ENCODE measurements at places on chromosomes 3 and 15.

- no peak for DNase-seq
Measured at GRCh38 chr3:65889707-65890099, 149.0 kb downstream of the MAGI1 start.

- no peak for DNase-seq
Measured at GRCh38 chr3:160478338-160478737, 28.8 kb upstream of the TRIM59 start.

DNA sequence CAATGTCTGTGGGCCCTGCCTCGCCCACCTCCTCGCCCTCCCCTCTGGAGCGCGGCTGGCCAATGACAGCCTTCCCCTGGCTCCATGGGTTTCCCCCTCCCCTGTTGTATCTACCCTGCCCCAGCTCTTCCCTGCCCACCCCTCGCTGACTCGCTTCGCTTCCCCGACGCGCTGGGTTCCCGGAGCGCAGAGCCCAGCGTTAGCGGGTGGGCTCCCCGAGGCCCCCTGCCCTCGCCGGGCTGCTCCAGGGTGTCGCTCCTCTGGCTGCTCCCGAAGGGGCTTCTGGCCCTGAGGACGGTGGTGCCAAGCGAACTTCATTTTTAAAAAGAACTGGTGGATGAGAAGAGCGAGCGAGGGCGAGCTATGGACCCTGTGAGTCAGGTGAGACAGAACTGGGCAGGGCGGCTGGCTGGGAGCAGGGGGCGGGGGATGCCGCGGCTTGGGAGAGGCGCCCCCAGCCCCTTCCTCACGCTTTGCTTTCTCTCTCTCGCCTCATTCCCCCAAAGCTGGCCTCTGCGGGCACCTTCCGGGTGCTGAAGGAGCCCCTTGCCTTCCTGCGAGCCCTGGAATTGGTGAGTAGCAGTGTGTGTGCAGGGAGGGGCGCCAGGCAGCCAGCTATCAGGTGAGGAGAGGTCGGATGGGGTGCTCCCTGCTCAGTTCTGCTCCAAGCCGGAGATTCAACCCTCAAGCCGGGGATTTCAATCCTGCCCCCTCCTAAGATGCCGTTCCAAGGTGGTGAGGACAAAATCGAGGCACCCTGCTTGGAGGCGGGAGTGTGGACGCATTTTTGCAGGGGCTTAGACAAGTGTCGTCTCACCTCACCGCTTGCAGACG, at the start of gene SYNPR:
TSS of gene SYNPR (plus strand) at position 138 of the 834 bp plus-strand sequence.
- DNase-seq, result no peak

GRCh38 chr3:15348246-15348645, 15.9 kb upstream of the SH3BP5 start:
- no peak for DNase-seq

- no peak for DNase-seq
Measured at GRCh38 chr3:45499529-45499928, 95.0 kb upstream of the LIMD1 start.

- DNase-seq, result no peak
Measured at GRCh38 chr15:83561661-83562060, 92.3 kb upstream of the ADAMTSL3 start.

GRCh38 chr3:157354254-157354653, 82.4 kb upstream of the PTX3 start:
- no peak for DNase-seq

- no peak for DNase-seq
Measured at GRCh38 chr15:85840802-85841152, 46.1 kb upstream of the KLHL25 start.

DNA sequence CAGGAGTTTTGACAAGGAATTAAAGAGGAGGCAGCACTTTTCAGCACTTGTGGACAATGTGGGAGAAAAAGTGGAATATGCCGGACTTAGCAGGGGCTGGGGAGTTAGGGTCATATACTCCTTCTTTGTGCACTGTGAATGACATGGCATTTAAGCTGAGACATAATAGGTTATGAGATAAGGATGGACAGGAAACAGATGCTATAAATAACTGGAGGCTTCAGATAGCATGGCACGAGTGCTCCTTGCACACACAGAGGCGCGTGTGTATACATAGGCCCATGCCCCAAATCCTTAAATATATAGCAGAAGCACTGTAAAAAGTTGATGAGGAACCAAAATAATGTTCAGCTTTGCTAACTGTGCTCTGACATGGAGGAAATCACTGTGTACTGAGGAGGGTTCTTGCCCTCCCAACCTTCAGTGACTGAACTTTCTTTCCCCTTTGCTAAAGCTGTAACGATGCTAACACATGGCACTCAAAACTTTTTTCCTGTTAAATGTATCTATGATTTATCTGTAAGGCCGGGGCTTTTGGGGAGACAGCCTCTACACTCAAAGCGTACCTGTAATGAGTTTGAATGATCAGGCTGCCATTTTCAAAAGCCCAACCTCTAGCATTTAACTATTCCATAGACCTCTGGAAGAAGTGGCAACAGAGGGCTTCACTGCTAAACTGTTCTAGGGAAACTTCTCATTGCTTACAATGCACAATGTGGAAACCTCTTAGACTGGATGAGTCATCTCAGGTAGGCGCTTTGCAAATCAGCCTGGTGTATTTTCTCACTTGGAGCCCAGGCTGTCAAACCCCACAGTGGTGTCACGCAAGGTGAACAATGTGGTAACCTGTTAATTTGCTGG, 784.6 kb downstream of the NR2F2 start:
- no peak for DNase-seq

- DNase-seq, result no peak
Measured at GRCh38 chr3:174955513-174956016, 96.4 kb downstream of the NAALADL2 start.

GRCh38 chr15:68894208-68894607, 36.1 kb upstream of the SPESP1 start:
- no peak for DNase-seq

- DNase-seq, result peak; percentile 63
Measured at GRCh38 chr3:47381317-47382157, 716 bp downstream of the PTPN23 start.

- no peak for DNase-seq
Measured at GRCh38 chr15:96170979-96171739, 159.3 kb upstream of the NR2F2 start.

DNA sequence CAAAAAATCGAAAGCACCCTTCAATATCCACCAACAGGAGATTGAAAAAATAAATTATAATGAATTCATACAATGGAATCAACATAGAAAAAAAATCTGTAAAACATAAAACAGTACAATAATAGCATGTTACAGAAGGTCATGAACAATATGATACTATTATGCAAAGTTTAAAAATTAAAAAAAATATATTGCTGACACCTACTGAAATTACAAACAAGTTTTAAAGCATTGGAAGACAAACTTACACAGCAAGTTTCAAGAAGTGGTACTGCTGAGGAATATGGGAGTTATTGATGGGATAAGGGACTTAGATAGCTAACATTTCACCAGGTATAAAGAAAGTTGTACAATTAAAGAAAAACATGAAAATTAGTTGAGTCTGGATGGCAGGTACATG, 89.4 kb downstream of the EFL1 start:
- no peak for DNase-seq

- DNase-seq, result no peak
Measured at GRCh38 chr3:124686028-124686670, 44.1 kb upstream of the UMPS start.

GRCh38 chr3:10764259-10765051, 51.6 kb upstream of the SLC6A11 start:
- DNase-seq, result no peak

GRCh38 chr3:121496786-121497185, 49.0 kb downstream of the POLQ start:
- no peak for DNase-seq

DNA sequence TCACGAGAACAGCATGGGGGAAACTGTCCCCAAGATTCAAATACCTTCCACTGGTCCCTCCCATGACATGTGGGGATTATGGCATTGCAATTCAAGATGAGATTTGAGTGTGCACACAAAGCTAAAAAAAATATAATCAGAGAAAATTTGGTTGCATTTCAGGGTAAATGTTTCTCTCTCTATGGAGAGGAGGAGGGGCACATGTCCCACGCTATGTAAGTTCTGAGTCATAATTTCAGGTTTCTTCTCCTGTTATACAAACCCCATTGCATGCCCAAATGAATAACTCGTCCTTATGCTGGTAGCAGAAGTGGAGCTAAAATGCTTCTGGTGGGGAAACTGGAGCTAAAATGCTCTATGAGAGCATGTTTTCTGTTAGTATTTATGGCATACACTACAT, 209.7 kb upstream of the DCBLD2 start:
- DNase-seq, result no peak
